ENCODE measurements at places on chromosomes 11 and 22.

- no peak for DNase-seq
These were observed 75.7 kb downstream of the PISD start for GRCh38 chr22:31586137-31586920.

GRCh38 chr11:24679821-24680351 lies 183.0 kb downstream of the LUZP2 start:
- DNase-seq, result no peak

- no peak for DNase-seq
These were observed 13.7 kb downstream of the BIRC2 start for GRCh38 chr11:102360681-102361080.

DNA sequence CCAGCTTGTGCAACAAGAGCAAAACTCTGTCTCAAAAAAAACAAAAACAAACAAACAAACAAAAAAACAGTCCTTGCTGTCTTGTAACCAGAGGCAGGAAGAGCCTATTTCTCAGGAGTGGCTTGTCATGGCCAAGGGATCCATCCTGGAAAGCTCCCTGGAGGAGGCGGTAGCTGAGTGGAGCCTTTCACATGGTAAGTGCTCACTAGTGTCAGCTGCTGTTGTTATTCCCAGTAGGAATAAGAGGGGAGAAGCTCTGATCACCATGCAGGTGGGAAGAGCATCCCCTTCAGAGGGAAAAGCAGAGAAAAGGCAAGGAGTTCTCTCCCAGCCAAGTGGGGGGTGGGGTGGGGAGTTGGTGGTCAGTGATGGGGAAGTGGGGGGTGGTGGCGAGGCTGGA lies 54.6 kb upstream of the WNT7B start:
- no peak for DNase-seq

DNA sequence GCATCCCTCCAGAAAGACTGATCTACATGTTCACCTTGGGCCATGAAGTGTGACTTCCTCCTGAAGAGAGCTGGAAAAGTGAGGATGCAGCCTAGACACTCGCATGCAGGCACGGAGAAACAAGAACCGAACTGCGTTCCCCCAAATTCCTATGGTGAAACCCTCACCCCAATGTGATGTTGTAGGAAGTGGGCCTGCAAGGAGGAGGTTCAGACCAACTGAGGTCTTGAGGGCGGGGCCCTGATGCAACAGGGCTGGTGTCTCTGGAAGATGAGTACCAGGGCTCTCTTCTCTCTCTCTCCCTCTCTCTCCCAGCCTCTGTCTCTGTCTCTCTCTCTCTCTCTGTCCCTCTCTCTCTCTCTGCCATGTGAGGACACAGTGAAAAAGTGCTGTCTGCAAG lies 501.1 kb downstream of the BRD1 start:
- no peak for DNase-seq

- DNase-seq, result peak; percentile 65
These were observed at the start of gene FADS2 for GRCh38 chr11:61827571-61828378. TSS of gene FADS2 (plus strand) at chr11:61828300. CDS start at chr11:61828391, 91 bp downstream.

DNA sequence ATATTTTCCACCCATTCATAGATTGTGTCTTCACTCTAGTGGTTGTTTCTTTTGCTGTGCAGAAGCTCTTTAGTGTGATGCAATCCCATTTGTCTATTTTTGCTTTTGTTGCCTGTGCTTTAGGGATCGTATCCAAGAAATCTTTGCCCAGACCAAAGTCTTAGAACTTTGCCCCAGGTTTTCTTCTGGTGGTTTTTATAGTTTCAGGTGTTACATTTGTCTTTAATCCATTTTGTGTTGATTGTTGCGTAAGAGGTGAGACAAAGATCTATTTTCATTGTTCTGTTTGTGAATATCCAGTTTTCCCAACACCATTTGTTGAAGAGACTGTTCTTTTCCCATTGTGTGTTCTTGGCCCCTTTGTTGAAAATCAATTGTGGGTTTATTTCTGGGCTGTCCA lies 6.4 kb downstream of the IL10RA start:
- no peak for DNase-seq

GRCh38 chr11:95450547-95451123 lies 219.6 kb upstream of the SESN3 start:
- no peak for DNase-seq

Measured in stimulated activated CD4-positive, alpha-beta T cell treated with anti-CD3 and anti-CD28 coated beads, Interleukin-4, amount 100 ng/mL, for 4 hours (primary cell).